ENCODE measurements at places on chromosomes 13 and 19. TPM values are rescaled to one million over a fixed set of nuclear protein-coding genes. Genes with fewer than 3 reads are reported as not detected.

- no peak for DNase-seq
Measured at GRCh38 chr19:55308281-55308680, 16.9 kb downstream of the TMEM150B start.

DNA sequence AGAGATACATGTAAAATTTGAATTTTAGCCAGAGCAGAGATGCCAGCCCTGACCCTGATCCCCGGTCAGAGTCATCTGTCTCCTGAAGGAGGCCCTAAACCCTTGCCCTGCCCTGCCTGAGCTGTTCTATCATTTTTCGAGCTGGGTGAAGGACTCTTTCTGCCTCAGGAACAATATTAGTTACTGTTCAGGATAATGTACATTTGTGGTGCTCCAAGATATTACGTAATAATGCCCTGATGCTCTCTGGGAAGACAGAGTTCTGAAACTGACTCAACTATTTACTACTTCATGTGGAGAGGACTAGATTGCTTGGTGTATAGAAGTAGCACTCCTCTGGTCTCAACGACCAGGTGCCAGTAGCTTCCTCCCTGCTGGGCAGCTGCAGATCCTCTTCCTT, 37.9 kb upstream of the UBL3 start:
- no peak for DNase-seq

DNA sequence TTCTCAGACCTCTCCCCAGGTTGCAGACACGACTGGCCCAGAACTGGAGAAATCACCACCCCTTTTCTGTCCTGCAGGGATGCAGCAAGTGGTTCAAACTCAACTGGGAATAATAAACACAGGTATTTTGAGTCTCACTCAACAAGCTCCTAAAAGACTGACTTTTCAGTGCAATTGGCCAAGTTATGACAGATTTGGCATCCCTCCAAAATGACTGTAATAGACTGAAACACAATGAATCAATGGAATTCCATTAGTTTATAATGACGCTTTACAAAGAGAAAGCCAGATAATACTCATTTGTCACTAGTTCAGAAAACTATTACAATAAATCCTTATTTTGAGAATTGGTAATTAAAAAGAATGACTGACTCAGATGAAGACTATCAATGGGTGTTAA, 38.1 kb downstream of the MIPEP start:
- DNase-seq = peak; percentile 68

- no peak for DNase-seq
Measured at GRCh38 chr13:33806470-33807248, 11.3 kb upstream of the RFC3 start.

The FLT3LG gene
- 0.18 TPM for total RNA-seq

The FAM124A gene
- total RNA-seq = 1.1 TPM

The KLK3 gene
- not detected for total RNA-seq

Data from PC-3 (cell line).